ENCODE measurements at places on chromosomes 6 and 20.

GRCh38 chr6:36683145-36683655, 4.7 kb downstream of the CDKN1A start:
- no peak for DNase-seq

- DNase-seq = no peak
These were observed 379 bp downstream of the CABLES2 start for GRCh38 chr20:62406635-62407176.

GRCh38 chr6:160861824-160862223, 129.7 kb upstream of the MAP3K4 start:
- no peak for DNase-seq

DNA sequence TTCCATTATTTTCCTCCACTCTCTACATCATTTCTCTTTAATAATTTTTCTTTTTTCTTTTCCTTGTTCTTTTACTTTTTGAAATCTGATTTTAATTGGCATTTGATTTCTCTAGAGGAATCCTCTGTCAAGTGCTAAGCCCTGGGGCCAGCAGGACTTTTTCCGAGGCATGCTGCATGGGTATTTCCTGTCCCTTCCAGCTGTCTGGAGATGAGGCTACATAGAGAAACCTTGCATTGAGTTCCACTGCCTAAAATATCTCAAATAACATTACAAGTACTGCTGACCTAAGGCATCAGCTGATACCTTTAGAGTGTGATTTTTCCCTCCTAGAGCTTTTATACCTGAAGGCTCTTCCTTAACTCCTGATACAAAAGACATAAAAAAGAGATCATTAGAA, 6.2 kb downstream of the RNF217 start:
- DNase-seq = no peak

DNA sequence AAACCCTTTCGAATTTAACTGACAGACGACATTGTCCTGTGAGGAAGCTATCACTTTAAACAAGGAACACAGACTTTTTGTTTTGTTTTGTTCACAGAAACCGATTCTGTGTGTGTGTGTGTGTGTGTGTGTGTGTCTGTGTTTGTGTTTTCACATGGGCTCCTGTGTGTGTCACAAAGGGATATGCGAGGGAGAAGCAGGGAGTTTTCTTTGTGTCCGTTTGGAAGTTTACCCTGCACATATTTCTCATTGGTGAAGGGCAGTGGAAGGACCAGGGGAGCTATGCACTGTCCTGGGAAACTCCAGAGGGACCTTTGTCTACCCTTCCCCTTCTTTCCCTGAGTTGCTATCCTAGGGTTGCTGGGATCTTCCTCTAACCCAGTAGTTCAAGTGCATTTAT, 17.7 kb downstream of the POM121L2 start:
- DNase-seq = no peak

DNA sequence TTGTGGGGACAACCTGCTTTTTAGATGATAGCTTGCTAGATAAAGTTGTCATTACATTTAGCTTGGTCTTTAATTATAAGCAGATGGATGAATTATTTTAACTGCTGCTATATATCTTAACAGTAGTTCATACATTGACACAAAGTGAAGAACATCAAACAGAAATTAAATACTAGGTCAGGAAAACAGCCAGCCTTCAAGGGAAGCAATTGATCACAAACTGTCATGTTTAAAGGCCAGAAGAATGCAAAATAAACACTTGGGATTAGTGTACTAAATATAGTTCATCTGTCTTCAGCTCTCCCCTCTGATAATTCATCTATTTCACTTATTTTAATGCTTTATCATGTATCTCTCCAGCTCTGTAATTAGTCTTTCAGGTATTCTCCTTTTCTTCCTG, 225.1 kb upstream of the FERMT1 start:
- DNase-seq = peak; percentile 43

DNA sequence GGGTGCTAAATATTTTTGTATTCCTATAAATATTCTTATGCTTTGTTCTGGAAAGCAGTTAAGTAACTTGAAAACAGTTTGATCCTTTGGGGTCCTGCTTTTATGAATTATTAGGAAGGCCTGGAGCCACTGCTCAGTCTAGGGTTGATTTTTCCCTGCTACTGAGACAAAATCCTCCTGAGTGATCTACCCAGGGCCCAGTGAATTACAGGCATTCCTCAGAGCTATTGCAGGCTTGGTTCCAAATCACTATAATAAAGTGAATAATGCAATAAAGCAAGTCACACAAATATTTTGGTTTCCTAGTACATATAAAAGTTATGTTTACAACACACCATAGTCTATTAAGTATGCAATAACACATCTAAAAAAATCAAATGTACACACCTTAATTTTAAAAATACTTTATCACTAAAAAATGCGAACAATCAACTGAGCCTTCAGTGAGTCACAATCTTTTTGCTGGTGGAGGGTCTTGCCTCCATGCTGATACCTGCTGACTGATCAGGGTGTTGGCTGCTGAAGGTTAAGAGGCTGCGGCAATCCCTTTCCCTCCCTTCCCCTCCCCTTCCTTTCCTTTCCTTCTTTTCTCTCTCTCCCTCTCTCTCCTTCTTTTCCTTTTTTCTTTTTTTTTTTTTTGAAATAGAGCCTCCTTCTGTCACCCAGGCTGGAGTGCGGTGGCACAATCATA, 43.0 kb downstream of the DNAAF9 start:
- no peak for DNase-seq

- no peak for DNase-seq
These were observed 50.9 kb downstream of the MAP7 start for GRCh38 chr6:136499370-136499769.

DNA sequence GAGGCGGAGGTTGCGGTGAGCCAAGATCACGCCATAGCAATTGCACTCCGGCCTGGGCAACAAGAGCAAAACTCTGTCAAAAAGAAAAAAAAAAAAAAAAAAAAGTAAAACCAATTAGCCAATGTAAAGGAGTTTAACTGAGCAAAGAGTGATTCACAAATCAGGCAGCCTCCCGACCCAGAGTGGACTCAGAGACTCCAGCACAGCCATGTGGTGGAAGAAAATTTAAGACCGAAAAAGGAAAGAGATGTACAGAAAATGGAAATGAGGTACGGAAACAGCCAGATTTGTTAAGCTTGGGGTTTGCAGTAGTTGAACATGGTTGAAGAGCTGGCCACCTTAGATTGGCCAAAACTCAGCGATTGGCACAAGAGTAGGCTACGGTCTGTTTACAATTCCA, 51.4 kb downstream of the ERMARD start:
- no peak for DNase-seq

- DNase-seq = peak; percentile 10
These were observed 545 bp downstream of the ACTR5 start for GRCh38 chr20:38748861-38749149.

DNA sequence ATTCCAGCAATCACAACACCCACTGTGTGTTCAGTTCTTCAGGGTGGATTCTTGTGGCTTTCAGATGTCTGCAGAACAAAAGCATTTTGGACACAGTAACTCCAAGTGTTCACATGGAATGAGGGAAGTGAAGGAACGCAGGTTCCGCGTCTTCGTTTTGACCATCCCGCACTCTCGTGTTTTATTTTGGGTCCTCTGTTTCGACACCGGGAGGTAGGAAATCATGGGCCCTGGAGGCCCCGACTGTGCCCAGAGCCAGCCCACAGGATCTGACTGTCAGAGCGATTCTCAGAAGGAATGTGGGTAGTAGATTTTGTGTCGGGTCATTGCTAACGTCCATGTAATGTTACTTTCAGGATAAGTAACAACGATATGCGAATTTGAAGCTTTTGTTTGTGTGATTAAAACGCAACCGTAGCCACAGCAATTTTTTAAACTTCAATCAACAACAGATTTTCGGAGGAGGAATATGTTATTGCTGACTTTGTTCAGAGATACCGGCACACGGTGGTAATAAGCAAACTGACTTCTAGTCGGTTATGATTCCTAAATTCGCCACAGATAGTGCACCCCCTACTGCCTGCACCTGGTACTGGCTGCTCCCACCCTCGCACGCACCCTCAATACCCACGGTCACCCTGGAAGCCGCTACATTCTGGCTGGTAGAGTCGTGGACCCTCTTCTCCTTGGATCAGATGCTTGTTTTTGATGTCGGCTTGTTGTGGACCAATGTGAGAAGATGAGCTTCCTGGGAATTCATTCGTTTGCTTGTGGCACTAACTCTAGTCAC, 10.5 kb downstream of the NPEPL1 start:
- DNase-seq = no peak

DNA sequence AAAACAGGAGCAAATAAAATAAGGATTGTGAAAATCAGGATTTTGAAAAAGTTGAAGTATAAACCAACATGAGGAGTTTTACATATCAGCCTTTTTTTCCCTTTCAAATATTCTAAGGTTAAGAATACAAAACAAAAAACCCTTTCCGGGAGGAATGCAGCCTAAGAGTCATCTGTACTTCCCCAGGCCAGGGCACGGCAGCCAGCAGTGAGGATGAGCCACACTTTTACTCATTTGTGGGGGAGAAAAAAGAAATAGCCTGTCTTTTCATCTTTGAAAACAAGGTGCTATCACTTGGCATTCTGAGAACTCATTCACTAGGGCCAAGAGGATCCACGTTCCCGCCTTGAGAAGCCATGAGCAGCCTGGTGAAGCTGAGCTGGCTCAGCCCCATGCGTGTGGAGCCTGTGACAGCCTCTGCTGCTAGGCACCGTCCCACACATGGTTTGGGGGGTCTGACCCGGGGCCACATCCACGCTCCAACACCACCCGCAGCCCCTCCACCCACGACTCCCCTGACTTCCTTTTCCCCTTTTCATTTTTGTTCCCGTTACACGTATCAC, 11.2 kb downstream of the SLC22A1 start:
- no peak for DNase-seq

DNA sequence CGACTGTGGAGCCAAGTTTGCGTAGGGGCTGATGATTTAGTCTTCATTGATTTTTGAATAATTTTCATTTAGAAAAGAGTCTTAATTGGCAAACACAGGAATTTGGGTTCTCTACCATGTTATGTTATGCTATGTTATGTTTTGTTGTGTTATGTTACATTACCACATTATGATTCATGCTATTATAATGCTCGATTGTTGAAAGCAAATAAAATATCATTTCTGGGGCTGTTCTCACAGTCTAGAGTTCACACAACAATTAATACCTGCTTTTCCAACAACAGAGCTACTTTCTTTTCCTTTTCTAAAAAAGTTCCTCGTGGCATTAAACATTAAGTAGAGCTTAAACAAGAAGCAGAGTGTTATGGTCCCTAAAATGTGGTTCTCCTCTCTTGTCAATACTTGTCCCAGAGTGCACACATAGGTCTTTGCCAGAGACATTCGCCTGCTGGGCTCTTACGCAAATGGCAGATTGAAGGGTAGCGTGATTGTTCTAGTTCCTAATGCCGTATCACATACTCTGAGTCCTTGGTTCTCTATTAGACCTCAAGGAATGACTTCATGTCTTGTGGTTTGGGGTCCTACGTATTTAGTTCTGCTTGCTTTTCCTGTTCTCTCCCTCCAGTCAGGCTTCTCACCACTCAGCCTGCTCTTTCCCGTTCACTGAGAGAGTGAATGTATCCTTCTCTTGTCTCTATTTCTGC, 370.3 kb downstream of the CD109 start:
- DNase-seq = no peak

DNA sequence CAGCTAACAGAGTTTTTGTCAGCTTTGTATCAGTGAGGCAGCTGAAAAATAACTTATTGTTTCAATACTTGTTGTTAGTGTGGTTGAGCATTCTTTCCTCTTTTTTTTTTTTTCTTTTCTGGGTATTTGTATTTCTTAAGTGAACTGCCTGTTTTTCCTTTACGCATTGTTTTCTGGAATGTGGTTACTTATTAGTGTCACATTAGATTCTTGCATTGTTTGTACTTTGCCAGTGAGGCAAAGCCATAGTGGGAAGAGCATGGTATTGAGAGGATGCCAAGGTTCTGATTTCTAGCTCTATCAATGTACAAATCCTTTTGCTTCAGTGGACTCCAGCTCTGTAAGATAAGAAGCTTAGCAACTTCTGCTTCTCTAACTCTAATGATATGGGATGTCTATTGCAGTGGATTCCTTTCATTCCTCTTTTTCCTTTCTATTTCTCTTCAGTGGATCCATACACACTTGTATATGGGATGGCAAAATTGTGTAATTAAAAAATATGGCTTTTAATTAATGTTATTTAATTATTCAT, 3.9 kb downstream of the CDKAL1 start:
- DNase-seq = no peak

DNA sequence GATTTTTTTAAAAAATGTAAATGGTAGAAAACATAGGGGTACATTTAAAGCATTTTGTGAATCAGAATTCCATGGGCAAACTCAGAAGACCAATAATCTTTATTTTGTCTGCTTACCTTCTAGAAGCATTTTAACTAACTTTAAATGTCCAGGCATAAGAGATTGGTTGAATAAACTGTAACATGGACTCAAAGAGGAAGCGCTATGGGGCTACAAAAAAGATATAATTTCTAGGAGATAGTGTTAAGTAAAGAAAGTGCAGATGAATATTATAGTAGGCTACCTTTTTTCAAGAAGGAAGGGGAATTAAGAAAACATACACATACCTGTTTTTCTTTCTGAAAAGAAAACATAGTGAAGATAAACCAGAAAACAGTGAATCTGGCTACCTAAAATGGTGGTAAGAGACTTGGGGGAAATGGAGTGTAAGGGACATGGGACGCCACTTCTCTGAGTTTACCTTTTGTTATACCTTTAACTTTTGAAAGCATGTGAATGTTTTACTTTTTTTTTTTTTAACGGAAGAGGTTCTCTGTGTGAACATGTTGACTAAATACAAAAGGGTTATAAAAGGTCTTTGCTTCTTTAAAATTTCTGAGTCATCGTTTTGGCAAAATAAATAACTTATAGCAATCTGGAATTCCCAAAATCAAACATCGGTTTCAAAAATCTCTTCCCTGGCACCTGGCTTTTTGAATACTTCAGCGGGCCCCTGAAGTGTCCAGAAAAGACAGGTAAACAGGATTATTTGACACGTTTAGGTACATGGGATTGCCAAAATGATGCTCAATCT, 133.4 kb downstream of the OR2B2 start:
- DNase-seq = no peak

GRCh38 chr6:24205020-24205492, 79.0 kb downstream of the NRSN1 start:
- peak; percentile 19 for DNase-seq

GRCh38 chr6:11345536-11345935, 113.1 kb upstream of the NEDD9 start:
- no peak for DNase-seq

DNA sequence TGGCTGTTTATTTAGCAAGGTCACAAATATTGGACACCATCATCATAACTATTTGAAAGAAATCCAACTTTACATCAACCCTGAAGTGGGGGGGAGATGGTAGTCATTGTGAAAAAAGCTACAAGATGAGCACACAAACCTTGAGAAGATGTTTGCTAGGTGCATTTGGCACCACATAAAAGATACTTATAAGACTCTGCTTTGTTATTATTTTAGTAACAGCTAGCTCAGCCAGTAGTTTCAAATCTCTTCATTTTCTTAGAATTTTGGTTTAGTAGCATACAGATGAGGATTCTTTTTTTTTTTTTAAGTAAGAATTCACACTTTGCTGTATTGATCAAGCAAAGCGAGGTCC, 14.4 kb downstream of the ADTRP start:
- DNase-seq = no peak

- DNase-seq = no peak
These were observed 92.7 kb upstream of the SIRPA start for GRCh38 chr20:1802385-1803060.

GRCh38 chr20:24955045-24955444, 6.0 kb downstream of the CST7 start:
- DNase-seq = no peak
